ENCODE measurements at places on chromosomes 3 and 15.

- no peak for DNase-seq
Observed at GRCh38 chr3:186281176-186281575, 80.9 kb downstream of the DGKG start.

GRCh38 chr15:83061680-83062079 lies 5.4 kb downstream of the BTBD1 start:
- no peak for DNase-seq

GRCh38 chr3:195154793-195155535 lies 116.0 kb downstream of the XXYLT1 start:
- DNase-seq, result peak; percentile 69

GRCh38 chr15:53833134-53833624 lies 73.7 kb upstream of the WDR72 start:
- peak; percentile 92 for DNase-seq

- no peak for DNase-seq
Observed at GRCh38 chr3:194373028-194373427, 3.5 kb upstream of the LRRC15 start.

DNA sequence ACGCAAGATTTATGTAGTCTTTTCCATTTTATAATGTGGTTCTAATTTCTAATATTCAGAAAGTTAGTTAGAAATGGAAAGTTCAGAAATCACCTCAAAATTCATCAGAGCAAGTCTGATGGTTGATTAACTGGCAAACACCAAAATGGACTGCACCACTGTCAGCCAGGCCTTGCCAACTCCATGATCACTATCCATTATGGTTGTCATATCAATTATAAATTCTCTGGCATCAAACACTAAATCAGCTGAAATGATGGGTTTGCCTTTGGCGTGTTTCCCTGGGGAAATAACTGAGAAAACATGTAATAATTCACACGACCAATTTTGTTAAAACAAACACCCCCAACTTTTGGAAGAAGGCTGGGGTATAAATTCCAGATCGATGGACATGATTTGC lies 219.4 kb downstream of the CDIN1 start:
- no peak for DNase-seq

DNA sequence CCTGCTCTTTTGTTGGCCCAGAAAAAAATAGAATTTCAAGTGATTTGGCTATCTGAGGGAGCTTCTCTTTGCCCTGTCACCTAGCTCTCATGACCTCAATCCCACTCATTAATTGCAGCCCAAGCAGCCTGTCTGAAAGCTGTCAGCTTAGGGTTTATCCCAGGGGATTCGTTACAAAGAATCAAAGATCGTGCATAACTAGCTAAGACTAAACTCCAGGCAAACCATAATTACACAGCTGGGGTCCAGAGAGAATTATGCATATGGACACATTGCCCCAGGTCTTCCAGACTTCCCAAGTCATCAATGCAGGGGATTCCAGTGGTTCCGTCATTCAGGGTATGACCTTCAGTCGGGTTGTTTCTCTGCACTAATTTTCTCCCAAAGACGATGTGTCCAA lies 91.6 kb upstream of the CBLB start:
- no peak for DNase-seq

- DNase-seq, result no peak
Observed at GRCh38 chr3:144480416-144480919, 508.8 kb downstream of the DIPK2A start.

DNA sequence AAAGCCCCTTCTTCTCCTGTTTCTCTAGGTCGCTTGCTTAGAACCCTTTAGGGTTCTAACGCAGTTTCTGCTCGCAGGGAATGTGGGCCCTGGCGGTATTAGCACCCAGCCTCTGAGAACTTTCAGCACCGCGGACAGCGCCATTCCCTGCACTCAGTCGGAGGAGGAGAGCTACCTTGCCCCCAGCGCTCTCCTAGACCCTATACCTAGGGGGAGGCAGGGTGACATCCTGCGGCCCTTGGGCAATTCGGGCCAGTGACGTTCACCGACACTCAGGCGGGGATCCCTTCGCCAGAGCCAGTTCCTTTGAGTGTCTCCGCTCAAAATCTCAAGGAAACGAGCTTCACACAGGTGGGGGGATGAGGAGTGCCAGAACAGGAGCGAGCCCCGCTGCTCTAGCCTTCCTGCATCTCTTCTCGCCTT lies 1.3 kb downstream of the SLC7A14 start:
- peak; percentile 64 for DNase-seq

DNA sequence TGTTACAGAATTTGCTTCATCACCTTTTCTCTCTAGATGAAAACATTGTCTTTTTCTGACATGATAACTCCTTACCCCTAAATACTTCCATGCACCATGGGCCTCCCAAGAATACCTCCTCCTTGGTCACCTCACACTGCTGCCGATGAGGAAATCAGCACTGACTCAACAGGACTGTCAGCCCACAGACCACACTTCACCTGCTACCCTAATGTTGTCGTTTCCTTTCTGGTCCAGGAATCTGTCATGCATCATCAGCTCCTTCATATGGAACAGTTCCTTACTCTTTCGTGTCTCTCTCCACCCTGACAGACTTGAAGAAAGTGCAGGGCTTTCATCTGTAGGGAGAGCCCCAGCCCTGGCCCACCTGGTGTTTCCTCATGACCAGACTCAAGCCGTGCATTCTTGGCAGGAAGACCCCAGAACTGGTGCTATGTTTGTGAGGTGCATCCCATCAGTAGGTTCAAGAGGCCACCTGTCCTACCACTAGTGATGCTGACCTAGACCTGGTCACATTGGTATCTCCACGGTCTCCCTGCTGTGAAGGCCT lies 41.1 kb upstream of the PLXNA1 start:
- DNase-seq, result no peak

Data from cerebellar cortex (tissue), 1 donor.